Stimulated activated naive B cell treated with anti-CD40 and anti-IgM and Interleukin-4, amounts not matched to agents 10 μg/mL and 1 μg/mL and 100 μg/mL, for 72 hours (primary cell): ENCODE measurements at places on chromosomes 7 and 10.

- no peak for DNase-seq
Measured at GRCh38 chr7:150307129-150307528, 16.0 kb upstream of the LRRC61 start.

GRCh38 chr10:72152286-72152685, 63.5 kb upstream of the ANAPC16 start:
- no peak for DNase-seq

GRCh38 chr10:21888959-21889358, 114.6 kb downstream of the DNAJC1 start:
- peak; percentile 29 for DNase-seq

DNA sequence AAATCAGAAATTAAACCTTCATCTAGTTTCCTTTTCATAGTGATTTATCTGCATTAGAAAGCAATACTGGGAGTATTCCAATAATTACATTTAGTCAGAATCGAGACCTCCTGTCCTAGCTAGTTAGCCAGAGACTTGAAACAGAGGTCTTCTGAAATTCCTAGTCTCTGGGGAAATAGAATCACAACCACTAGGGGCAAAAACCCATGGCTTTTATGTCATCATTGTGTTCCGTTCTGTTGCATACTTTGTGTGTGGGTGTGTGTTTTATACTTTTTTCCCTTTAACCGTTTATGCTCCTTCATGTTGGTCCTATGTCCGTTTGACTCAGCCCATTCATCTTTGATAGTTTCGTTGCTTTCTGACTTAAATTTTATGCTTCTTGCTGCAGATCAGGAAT, 79.8 kb downstream of the RALA start:
- no peak for DNase-seq

GRCh38 chr7:32616625-32617024, 121.3 kb downstream of the AVL9 start:
- no peak for DNase-seq

GRCh38 chr10:50369931-50370330, 118.6 kb upstream of the ASAH2 start:
- DNase-seq: no peak

GRCh38 chr7:80881351-80881900, 37.4 kb downstream of the SEMA3C start:
- DNase-seq: no peak

- peak; percentile 68 for DNase-seq
Measured at GRCh38 chr10:28381903-28382347, 79.1 kb upstream of the MPP7 start.

- no peak for DNase-seq
Measured at GRCh38 chr7:121297843-121298242, 31.0 kb upstream of the WNT16 start.
